ENCODE measurements at places on chromosomes 16 and 17.

DNA sequence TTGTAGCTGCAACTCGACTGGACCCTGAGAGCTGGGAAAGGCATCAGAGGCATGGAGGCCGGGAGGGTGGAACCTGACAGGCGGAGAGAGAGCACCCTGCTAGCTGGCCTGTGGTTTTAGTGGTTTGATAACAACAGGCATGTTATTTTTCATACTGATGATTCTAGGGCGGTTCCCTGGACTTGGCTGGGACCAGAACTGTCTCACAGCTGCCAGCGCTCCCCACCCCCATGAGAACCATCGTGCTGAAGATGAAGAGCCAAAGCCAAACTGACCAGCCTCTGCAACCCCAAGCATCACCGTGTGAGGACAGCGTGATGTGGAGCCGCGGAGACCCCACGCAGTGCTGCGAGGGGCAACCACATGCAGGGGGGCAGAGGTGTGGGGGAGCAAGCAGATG is 28.5 kb downstream of the MXRA7 start:
- DNase-seq: peak; percentile 83
- no peak overlapping the region for H3K4me3 ChIP-seq
- peaks cover 49% of the 10 kb centered on the region for H3K4me1 ChIP-seq
- H3K36me3 ChIP-seq: peaks cover 65% of the 10 kb centered on the region

GRCh38 chr17:82457929-82458178 is 687 bp upstream of the NARF start:
- H3K27me3 ChIP-seq: no peaks in the 10 kb centered on the region
- H3K4me1 ChIP-seq: peaks cover 12% of the 10 kb centered on the region
- DNase-seq: no peak
- peak overlapping the region; percentile 95 for H3K4me3 ChIP-seq

DNA sequence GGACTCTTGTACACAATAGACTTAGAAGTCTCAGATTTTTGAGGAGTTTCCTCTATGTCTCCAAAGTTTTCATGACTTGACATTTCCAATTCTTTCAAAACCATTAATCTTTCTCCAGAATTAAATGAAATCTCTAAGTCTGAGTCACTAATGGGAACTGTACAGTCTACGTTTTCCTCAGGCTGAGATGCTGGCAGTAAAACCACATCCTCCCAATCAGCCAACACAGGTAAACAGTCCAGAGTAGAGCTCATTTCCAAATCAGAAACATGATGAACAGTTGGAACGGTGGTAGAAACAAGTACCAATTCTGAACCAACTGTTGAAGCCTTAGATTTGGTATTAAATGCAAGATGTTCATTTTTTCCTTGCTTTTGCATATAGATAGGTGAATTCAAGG is 7.9 kb downstream of the ERI2 start:
- no peak for DNase-seq
- no peak overlapping the region for H3K4me3 ChIP-seq
- no peaks in the 10 kb centered on the region for H3K4me1 ChIP-seq
- no peaks in the 10 kb centered on the region for H3K36me3 ChIP-seq
- H3K27me3 ChIP-seq: no peaks in the 10 kb centered on the region
- H3K27ac ChIP-seq: no peak overlapping the region

GRCh38 chr17:78013683-78014467 is 55.4 kb downstream of the TNRC6C start:
- H3K27ac ChIP-seq: no peak overlapping the region
- no peak overlapping the region for H3K4me3 ChIP-seq
- H3K27me3 ChIP-seq: no peaks in the 10 kb centered on the region
- H3K4me1 ChIP-seq: no peaks in the 10 kb centered on the region
- DNase-seq: peak; percentile 74

DNA sequence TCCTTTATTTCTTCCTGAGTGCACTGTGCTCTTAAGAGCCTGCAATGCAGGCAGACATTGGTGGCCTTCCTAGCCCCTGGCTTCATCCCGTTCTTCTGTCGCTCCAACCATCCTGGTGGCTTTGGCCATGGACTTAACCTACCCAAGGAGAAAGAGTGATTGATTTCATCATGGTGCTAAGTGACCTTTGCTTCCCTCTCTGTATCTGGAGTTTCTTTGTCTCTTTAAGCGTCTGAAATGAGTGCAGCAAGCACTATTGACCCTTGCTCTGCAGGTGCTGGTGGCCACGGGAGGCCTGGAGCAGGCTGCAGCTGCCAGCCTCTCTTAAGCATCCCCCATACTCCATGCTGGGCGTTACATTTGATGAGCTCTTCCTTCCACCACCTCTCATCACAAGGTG is 60.5 kb downstream of the RAP1GAP2 start:
- no peaks in the 10 kb centered on the region for H3K36me3 ChIP-seq
- peaks cover 15% of the 10 kb centered on the region for H3K4me1 ChIP-seq
- peaks cover 43% of the 10 kb centered on the region for H3K27me3 ChIP-seq
- no peak overlapping the region for H3K27ac ChIP-seq

GRCh38 chr16:9476744-9477143 is 385.3 kb downstream of the HAPSTR1 start:
- no peak for DNase-seq
- no peak overlapping the region for H3K4me3 ChIP-seq
- no peak overlapping the region for H3K27ac ChIP-seq
- no peaks in the 10 kb centered on the region for H3K27me3 ChIP-seq

DNA sequence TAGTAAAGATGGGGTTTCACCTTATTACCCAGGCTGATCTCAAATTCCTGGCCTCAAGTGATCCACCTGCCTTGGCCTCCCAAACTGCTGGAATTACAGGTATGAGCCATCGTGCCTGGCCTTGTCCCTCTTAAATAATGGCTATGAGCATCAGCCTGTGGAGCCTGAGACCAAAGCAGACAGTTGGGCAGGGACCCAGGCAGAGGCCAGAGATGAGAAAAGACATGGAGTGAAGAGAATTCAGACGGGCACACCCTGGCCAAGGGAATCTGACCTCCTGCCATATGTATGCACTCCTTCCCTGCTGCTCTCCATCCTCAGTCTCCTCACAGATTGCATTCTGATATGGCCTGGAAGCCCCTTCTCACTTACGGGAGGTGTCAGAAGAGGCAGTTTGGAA is 98.4 kb upstream of the DNAH9 start:
- H3K4me1 ChIP-seq: no peaks in the 10 kb centered on the region
- no peaks in the 10 kb centered on the region for H3K36me3 ChIP-seq
- DNase-seq: no peak
- H3K4me3 ChIP-seq: no peak overlapping the region
- no peak overlapping the region for H3K27ac ChIP-seq
- H3K27me3 ChIP-seq: no peaks in the 10 kb centered on the region

GRCh38 chr17:47741109-47741792 is 8.2 kb downstream of the TBX21 start:
- H3K27ac ChIP-seq: no peak overlapping the region
- H3K36me3 ChIP-seq: no peaks in the 10 kb centered on the region
- H3K4me1 ChIP-seq: peaks cover 2% of the 10 kb centered on the region
- no peak for DNase-seq
- H3K4me3 ChIP-seq: no peak overlapping the region
